ENCODE measurements at places on chromosomes 4 and X. TPM values are rescaled to one million over a fixed set of nuclear protein-coding genes. Genes with fewer than 3 reads are reported as not detected.

Gene NMU
- total RNA-seq: 28.1 TPM

Gene ADGRL3
- 0.19 TPM for total RNA-seq

Gene GLOD5
- not detected for total RNA-seq

Gene SHROOM3
- 22.2 TPM for total RNA-seq

Gene UGT2A1
- total RNA-seq: not detected

Gene CXCL1
- total RNA-seq: 97.3 TPM

Gene SPANXN4
- not detected for total RNA-seq

Gene SOD3
- 0.21 TPM for total RNA-seq

Gene H2BW2
- total RNA-seq: not detected

Gene RPA4
- not detected for total RNA-seq

Gene ETDA
- not detected for total RNA-seq

Gene SPP1
- not detected for total RNA-seq

Gene KLHL4
- 1.4 TPM for total RNA-seq

Gene SPANXA2
- total RNA-seq: not detected

Gene PAGE5
- total RNA-seq: not detected

Gene SPANXB1
- total RNA-seq: not detected

Gene XAGE2
- total RNA-seq: not detected

Gene CT45A7
- not detected for total RNA-seq

Gene SLC6A8
- total RNA-seq: 47.9 TPM

Gene NWD2
- not detected for total RNA-seq

Gene PSAPL1
- 0.14 TPM for total RNA-seq

Gene GABRG1
- not detected for total RNA-seq

Gene SORCS2
- total RNA-seq: 0.93 TPM

Gene DRP2
- total RNA-seq: 0.09 TPM

Gene SSX1
- total RNA-seq: not detected

Gene RP2
- total RNA-seq: 12.9 TPM

Gene PDE6B
- total RNA-seq: not detected

Gene LPAR4
- not detected for total RNA-seq

Gene MOSPD2
- 7.5 TPM for total RNA-seq

Gene CLGN
- not detected for total RNA-seq

Gene CCSER1
- 1.4 TPM for total RNA-seq

Gene CITED1
- total RNA-seq: 0.28 TPM

Gene SPATA4
- total RNA-seq: not detected

Gene SERTM2
- not detected for total RNA-seq

Gene RBMXL3
- total RNA-seq: not detected

Gene MAGEA10
- not detected for total RNA-seq

Gene SPANXC
- not detected for total RNA-seq

Gene VEGFD
- total RNA-seq: 0.07 TPM

Gene OPN1LW
- not detected for total RNA-seq

Gene CT45A2
- not detected for total RNA-seq

Gene PHEX
- 1.2 TPM for total RNA-seq

Gene SHROOM4
- total RNA-seq: 1.0 TPM

Gene ATOH1
- not detected for total RNA-seq

Gene DCX
- not detected for total RNA-seq

Gene LGI2
- total RNA-seq: not detected

Gene TLR3
- 2.4 TPM for total RNA-seq

Gene ARHGAP6
- 0.14 TPM for total RNA-seq

Gene XG
- total RNA-seq: 5.1 TPM

Gene IQSEC2
- 4.2 TPM for total RNA-seq

Gene PLP1
- not detected for total RNA-seq

All from airway epithelial cell (primary cell).